ENCODE measurements at places on chromosomes 4 and X. TPM values are rescaled to one million over a fixed set of nuclear protein-coding genes. Genes with fewer than 3 reads are reported as not detected.
A peak's percentile ranks its signal among the peaks of the same experiment; 100 is the strongest.

ESX1 gene
- not detected for total RNA-seq

HTRA3 gene
- 17.8 TPM for total RNA-seq

DNA sequence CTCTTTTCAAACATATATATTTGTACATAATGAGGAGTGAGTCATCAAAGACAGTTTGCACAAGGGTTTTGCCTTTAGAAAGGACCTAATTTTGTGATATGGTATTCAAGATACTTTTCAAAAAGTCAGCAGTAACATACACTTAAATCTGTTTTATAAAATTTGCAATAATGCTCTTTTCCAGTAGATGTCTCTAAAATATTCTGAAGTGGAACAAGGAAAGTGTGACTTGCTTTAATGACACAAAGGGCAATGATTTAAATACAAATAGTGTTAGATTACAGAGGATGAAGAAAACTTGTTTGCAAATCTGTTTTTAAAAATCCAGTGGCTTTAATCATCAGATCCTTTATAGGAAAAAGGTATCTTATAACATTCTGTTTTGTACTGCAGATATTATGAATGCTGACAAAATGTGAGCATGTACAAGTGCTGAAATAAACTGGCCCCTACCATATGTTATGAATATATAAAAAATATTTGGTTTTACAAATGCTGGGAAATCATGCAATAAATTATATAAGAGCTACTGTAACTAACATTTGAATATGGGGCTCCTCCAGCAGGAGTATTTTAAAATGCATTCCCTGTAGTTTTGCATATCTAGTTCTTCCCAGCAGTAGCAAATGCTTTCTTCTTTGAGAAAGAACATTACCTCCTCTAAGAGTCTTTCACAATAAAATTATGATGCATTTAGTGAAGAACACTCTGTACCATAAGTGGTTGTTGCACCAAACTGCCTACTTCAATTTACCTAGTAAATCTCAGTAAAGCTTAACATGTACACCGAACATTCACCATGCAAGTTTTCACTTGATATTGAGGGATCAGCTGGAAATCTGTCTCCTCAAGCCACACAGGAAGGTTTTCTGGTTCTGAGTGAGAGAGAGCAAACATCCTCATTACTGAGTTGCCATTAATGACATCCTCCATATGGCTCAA lies 20.2 kb downstream of the MMRN1 start:
- DNase-seq: no peak

DNA sequence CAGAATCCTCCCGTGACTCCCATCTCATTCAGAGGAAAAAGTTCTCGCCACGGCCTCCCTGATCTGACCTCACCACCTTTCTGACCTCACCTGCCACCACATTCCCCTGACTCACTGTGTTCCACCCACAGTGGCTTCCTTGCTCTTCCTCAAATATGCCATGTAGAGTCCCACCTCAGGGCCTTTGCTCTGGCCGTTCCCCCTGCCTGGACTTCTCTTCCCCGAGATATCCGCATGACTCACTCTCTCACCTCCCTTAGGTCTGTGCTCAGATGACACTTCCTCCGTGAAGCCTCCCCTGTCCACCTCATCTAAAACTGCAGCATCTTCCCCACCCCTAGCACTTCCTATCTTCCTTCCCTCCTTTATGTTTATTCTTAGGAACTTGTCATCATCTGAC lies 7.2 kb upstream of the TSPYL2 start:
- no peak for DNase-seq

DNA sequence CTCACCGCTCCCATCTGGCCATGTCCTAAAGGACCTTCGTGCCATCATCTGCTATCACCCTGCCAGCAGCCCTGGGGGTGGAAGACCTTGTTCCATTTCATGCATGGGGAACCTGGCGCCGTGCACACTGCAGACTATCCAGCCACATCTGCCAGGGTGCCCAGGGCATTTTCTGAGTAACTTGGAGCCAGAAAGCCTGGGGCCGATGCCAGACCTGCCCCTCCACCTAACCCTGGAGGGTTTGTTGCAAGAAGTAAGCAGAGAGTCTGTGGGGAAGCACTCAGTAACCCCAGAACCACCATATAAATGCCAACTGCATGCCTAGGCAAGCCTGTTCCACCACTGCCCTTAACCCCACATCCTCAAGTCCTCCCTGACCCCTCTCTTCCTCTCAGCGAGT lies 7.3 kb downstream of the HAUS7 start:
- DNase-seq: no peak

GRCh38 chr4:22483551-22483981 lies 32.3 kb downstream of the ADGRA3 start:
- peak; percentile 51 for DNase-seq

DNA sequence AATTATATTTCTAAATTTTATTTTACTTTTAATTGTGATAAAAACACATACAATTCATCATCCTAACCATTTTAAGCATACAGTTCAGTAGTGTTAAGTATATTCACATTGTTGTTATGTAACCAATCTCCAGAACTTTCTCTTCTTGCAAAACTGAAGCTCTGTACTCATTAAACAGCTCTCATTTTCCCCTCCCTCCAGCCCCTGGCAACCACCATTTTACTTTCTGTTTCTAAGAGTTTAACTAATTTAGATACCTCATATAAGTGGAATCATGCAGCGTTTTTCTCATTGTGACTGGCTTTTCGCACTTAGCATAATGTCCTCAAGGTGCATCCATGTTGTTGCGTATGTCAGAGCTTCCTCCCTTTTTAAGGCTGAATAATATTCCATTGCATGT lies 46.7 kb upstream of the NDP start:
- no peak for DNase-seq

DNA sequence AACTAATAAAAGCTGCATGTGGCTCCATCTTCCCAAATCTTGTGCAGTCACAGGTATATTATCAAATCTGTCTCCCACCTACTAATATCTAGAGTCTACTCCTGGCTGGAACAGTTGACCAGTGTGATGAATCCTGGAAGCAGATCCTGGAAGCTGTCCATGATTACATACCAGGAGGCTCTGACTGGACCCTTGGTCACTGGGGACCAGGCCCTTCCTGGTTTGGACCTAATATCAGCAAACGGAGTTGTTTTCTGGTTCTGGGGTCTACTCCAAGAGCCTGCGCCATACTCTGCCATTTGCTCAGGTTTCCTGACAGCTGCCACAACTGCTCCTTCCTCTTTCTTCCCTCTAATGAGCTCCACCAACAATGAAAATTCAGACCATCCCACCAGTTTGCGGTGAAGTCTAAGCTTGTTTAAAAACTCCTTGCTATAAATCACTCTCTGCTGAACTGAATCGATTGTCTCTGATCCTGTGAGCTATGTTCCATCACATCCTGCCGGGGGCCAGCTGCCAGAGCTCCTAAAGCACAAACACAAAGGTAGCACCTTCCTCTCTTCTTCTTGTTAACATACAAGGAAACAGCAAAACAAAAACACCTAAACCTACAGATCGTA lies 114.2 kb downstream of the PALLD start:
- no peak for DNase-seq

DNA sequence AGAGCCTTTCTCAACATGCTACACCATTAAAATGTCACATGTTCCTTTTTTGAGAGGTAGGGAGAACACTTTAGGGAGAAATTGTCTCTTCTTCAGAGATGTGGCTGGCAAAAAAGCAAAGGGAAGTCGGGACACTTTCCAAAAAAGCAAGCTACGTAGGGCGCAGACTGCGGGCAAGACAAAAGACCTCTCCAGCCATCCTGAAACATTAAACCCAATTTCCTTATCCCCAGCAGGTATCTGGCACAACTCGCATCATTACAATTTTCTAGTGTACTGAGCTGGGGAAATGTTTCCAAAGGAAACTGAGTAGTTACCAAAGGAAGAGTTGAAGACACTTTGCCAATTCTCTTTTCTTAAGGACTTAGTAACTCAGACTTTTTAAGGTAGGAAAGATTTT lies 116.0 kb downstream of the PACRGL start:
- no peak for DNase-seq

DNA sequence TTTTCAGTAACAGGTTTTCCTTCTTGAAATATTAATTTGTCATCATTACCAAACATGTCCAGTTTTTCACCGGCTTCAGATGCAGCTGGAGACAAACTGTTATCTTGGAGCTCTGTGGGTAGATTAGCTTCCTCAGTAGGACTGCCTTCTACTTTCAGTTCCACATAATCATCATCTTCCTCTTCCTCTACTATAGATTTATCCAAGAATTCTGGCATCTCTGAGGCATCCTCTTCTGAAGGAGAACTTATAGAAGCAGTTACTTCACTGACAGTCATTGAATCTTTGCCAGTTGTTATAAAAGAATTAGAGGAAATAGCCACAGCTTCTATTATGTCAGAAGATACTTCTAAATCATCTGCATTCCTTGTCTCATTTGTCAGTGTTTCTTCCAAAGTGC lies 162.9 kb downstream of the LRBA start:
- peak; percentile 7 for DNase-seq

DNA sequence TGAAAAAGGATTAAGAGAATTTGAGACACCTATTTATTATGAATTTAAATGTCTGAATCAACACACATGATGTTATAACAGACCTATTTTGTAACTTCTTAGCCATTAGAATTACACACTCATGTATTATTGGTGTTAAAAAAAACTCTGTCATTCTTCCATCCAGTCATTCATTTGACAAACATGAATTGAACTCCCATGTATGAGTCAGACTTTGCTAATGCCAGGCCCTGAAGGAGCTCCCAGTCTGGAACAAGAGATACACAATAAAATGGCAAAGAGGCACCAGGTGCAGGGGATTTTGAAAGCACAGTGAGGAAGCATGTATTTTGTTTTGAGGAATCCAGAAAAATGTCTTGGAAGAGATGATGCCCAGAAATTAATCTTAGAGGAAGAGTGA lies 87.7 kb upstream of the EFHC2 start:
- no peak for DNase-seq

DNA sequence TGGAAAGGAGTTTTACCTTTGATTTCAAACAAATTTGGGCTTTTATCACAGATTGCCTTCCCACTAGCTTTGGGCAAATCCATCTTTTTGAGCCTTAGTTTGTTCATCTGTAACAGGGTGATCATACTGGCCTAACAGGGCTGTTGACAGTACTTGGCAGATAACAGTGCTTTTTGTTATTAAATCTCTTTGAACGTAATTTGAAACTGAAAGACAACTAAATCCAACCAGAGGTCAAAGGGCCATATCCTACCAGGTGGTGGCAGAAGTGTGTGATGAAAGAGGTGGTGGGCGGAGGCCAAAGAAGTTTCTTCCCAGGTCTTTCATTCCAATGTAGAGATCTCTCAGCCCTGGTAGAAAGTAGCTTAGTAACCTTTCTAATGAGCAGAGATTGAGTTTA lies 35.2 kb upstream of the TADA2B start:
- DNase-seq: no peak

DNA sequence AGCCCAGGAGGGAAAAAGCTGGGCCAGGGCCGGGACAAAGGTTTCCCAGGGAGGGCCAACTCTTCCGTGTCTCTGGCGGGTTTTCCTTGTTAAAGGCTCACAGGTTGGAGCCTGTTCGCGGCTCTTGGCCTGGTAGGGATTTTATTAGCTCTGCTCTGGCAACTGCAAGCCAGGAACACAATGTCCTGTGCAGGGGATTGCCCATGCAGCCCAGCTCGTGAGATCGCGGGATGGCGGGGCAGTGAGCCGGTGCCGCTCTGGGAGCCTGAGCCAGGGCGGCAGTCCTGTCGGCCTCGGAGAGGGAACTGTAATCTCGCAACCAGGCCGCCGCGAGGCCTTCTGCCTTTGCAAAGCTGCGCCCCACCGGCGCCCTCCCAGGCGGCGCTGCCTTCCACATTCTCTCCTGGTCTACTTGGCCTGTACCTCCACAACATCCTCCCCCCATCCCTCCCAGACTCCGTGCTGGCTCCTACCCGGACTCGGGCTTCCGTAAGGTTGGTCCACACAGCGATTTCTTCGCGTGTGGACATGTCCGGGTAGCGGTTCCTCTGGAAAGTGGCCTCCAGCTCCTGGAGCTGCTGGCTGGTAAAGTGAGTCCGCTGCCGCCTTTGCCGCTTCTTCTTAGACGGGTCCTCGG lies 2.1 kb downstream of the PITX2 start:
- DNase-seq: peak; percentile 61

- DNase-seq: no peak
These were observed 11.6 kb upstream of the BMP2K start for GRCh38 chr4:78764498-78764961.

DNA sequence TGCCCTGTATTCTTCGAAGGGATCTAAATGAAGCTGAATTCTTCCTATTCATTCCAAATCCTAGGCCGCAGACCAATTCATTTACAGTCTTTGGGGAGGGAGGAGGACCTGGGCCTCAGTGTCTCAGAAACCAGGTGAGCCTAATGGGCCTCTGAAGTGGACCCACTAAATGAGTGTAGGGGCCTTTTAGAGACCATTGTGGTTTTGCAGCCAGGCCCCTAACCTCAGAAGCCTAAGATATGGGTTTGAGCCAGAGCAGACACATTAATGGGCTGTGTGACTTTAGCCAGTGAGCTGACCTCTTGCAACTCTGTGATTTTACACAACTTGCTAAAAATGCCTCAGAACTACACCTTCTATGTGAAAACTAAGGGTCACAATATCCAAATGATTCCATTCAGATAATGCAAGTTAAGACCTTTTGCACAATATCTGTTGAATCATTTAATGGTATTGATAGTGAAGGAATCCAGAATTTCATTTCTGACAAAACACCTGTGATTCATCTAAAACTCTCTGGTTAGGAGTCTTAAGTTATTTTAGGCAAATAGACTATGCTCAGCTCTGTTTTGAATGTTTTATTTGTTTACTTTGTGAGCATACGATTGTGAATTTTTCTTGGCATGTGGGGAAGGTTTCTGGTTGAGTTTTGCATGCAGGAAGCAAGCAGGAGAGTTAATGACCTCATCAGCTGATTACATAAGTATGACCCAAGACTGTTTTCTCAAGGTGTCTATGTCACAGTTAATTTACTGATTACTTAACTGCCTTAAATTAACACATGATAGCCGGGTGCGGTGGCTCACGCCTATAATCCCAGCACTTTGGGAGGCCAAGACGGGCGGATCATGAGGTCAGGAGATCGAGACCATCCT lies 75.0 kb downstream of the EVC start:
- no peak for DNase-seq

GRCh38 chr4:155099231-155099630 lies 109.2 kb upstream of the NPY2R start:
- no peak for DNase-seq
